ENCODE measurements at places on chromosomes 16 and 17. TPM values are rescaled to one million over a fixed set of nuclear protein-coding genes. Genes with fewer than 3 reads are reported as not detected.

LLGL2 gene
- total RNA-seq, result 27.5 TPM

HS3ST6 gene
- not detected for total RNA-seq

HOXB13 gene
- not detected for total RNA-seq

SLC52A1 gene
- total RNA-seq, result 0.09 TPM

ODAD4 gene
- 0.56 TPM for total RNA-seq

KRT39 gene
- total RNA-seq, result not detected

CRHR1 gene
- total RNA-seq, result not detected

MED9 gene
- total RNA-seq, result 16.2 TPM

NPTX1 gene
- total RNA-seq, result 0.20 TPM

TBC1D3L gene
- 2.5 TPM for total RNA-seq

TSNAXIP1 gene
- 1.9 TPM for total RNA-seq

ZNF469 gene
- total RNA-seq, result 4.2 TPM

PKD1 gene
- 84.2 TPM for total RNA-seq

ZNF286A gene
- 27.0 TPM for total RNA-seq

FASN gene
- total RNA-seq, result 121 TPM

Measured in activated B cell treated with CpG ODN at 0.5 μM for 24 hours (primary cell).